T1000 (cell line): ENCODE measurements at places on chromosomes 5 and 9.
A peak's percentile ranks its signal among the peaks of the same experiment; 100 is the strongest.

GRCh38 chr9:112218908-112219307 lies 43.8 kb upstream of the SUSD1 start:
- DNase-seq = no peak

DNA sequence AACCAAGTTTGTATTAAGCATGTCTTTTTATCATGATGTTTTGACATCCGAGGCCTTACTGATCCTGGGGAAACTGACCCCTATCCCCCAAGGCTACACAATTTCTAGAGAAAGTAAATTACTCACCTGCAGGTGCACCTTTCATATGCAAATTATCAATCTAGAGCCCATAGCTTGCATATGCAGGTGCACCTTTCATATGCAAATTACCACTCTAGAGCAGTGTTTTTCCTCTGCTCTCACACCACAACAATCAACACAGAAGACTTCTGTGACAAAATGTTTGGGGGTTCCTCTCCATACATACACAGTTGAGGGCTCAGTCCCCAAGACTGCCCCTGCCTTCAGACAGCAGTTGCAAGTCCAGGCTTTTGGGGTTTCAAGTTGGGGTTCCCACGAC lies 203.7 kb upstream of the RORB start:
- no peak for DNase-seq

DNA sequence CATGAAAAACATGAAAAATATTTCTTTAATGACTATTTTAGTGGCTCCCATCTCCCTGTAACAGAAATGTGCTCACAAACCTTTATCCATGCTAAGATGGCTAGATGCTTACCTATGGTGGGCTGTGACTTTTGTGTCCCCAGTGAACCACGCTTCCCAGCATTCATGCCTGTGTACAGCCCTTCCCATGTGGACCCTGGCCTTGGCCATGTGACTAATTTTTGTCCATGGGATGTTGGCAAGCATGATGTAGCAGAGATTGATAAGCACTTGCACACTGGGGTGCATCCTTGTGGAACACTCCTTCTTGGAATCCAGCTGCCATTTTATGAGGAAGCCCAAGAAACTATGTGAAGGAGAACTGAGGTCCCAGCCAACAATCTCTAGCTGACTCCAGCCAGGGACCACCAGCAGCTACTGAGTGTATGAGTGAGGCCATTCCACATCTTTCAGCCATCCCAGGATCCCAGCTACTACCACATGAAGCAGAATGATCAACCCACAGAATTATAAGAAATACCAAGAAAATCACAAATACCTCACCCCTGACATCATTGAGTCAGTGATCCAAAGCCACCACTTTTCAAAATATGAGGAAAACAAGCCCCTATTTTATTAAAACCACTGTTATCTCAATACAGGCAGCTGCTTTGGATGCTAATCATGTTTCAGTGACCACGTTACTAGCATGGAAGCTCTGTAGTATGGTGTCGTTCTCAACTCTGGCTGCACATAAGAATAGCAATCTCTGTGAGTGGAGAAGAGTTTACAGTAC lies 16.1 kb upstream of the RAI14 start:
- DNase-seq = no peak

- DNase-seq = no peak
Measured at GRCh38 chr5:174759091-174759490, 34.7 kb downstream of the MSX2 start.

- no peak for DNase-seq
Measured at GRCh38 chr9:5840788-5841187, 7.9 kb upstream of the ERMP1 start.

DNA sequence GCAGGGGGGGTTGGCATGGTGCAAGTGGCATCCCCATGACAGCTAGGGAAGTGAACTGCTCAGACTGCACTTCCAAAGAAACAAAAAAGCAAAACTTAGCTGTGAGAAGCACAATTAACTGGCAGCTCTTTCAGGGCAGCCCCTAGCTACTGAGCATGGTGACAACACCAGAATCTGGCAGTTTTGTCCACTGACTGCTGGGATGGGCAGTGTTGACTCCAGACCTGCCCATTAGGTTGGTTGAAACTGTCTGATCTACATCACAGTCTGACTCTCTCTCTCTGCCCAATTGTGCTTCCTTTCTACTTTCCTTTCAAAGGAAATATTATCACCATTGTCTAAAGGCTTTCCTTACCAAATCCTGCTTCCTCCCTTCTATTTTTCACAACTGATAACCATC lies 12.5 kb upstream of the RAD23B start:
- no peak for DNase-seq

DNA sequence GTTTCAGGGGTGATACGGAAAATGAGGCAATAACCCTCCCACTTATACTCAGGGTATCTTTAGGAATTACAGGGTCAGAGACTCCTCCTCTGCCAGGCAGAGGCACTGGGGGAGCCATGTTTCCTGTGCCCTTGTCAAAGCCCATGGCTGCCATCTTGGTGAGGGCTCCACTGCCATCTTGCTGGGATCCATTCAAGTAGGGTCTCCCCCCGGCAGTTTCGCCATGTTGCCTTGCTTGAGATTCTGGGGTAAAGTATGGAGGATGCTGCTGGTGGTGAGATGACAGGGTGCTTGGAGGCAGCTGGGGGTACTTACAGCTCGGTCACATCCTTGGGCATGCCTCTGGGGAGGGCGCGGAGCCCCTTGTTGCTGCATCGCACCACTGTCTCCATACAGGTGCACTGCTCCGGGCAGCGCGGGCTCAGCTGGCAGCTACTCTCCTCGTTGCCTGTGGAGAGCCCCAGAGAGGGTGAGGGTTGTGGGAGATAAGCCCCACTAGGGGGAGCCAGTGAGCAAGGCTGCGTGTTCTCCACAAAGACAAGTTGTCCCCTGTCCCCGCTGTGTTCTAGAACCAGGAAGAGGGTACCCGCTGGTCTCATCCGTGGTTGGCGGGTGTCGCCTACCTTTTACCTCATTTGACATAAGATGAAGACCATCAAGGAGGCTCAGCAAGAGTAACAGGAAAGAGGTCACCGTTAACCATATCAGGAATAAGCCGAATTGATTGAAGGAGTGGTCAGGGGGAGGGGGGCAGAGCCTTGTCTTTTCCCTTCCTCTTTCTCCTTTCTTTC lies 169.0 kb upstream of the PANK3 start:
- DNase-seq = no peak

DNA sequence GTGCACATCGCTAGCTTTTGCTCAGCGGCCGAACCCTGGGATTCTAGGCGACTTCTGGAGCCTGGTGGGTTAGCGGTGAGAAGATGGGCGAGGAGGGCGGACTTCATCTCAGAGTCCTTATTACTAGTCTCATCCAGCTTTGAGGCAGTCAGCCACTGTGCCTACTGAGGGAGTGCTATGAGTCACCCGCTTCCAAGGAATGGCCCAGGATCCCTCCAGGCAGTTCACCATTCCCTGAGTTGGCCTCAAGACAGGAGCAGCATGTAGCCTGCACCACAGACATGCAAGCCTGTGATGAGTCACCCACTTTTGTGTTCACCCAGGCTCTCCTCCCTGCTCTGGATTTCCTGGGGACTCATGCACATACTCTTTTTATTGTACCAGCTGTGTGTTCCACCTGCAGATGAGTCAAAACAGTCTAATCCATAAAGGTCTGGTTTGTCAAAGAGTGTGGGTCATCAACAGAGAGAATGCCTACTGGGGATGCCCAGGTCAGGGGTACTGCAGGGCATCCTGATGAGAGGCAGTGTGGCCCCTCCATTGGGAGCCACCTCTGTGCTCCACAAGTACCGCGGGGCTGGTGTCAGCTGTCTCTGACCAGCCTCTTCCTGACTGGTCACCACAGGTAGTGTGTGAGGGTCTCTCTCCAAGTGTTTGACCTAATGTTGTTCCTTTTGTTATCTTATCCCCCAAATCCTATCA lies 20.2 kb downstream of the SLC22A5 start:
- DNase-seq = peak; percentile 94

DNA sequence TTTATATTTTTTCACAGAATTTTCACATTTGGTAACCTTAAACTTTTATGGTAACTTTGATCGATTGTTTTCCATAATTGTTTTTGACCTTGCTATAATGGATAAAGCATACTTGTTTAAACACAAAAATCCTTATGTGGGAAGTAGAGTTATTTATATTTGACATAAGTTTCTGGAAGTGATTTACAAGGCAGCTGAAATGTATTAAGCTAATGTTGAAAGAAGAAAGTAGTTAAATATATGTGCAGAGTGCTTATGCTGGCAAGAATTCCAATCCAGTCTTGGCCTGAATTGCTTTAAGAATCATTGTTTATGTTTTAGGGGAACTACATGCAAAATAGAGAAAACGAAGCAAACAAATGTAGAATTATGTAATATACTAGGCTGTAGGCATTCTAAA lies 763.6 kb downstream of the TAF11L14 start:
- DNase-seq = no peak

GRCh38 chr9:131559421-131560000 lies 14.2 kb downstream of the PRRT1B start:
- no peak for DNase-seq
